DMS153 (cell line): ENCODE measurements at places on chromosomes 16 and 17.

- DNase-seq = no peak
Observed at GRCh38 chr17:65374966-65375365, 186.5 kb downstream of the AXIN2 start.

GRCh38 chr16:58366247-58367031, 25.8 kb upstream of the GINS3 start:
- no peak for DNase-seq

- DNase-seq = no peak
Observed at GRCh38 chr17:40103071-40103661, 2.8 kb upstream of the NR1D1 start.

GRCh38 chr17:37365589-37365988, 10.2 kb upstream of the C17orf78 start:
- DNase-seq = no peak

GRCh38 chr16:6250511-6250910, 1082.1 kb upstream of the RBFOX1 start:
- DNase-seq = no peak

- DNase-seq = no peak
Observed at GRCh38 chr17:47686276-47686635, 7.7 kb upstream of the TBKBP1 start.

DNA sequence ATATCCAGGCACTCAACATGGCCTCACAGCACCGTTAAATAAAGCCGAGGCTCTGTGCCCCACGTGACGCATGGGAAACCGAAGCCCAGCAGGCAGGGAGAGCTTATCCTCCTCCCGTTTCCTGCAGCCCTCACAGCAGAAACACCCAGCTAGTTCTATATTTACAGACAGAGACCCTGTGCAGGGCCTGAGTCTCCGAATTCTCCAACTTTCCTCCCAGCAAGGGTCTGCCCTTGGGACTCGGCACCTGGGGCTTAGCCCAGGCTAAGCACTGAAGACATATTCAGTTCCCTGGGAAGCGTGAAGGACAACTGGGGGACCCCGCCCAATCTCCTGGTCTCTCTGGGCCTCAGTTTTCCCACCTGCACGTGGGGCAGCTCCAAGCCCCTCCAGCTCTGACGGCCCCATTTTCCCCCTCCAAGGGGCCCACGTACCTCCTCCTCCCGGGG, 29.2 kb downstream of the TRPV3 start:
- no peak for DNase-seq
